Muscle of back (tissue), 13 donors: ENCODE measurements at places on chromosomes 11 and 22.
A peak's percentile ranks its signal among the peaks of the same experiment; 100 is the strongest.

DNA sequence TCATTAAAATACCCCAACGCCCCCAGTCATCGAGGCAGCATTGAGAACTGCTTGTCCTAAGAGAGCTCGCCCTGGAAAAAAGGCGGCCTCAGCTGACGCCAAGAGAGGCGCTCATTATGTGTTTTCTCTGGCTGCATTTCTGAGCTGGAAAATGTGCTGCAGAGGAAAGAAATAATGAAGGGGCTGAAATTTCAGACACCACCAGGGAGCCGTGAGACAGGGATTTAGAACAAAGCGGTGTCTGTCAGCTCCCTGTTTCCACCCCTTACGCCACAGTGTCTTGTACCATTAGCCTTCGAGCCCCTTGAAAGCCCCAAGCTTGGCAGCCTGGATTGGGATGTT lies 14.4 kb downstream of the USH1C start:
- DNase-seq: no peak

- no peak for DNase-seq
These were observed 130.4 kb downstream of the HIPK3 start for GRCh38 chr11:33387581-33387980.

GRCh38 chr22:17403906-17404305 lies 34.6 kb downstream of the CECR2 start:
- no peak for DNase-seq

GRCh38 chr11:8503910-8504364 lies 90.1 kb downstream of the STK33 start:
- DNase-seq: no peak

DNA sequence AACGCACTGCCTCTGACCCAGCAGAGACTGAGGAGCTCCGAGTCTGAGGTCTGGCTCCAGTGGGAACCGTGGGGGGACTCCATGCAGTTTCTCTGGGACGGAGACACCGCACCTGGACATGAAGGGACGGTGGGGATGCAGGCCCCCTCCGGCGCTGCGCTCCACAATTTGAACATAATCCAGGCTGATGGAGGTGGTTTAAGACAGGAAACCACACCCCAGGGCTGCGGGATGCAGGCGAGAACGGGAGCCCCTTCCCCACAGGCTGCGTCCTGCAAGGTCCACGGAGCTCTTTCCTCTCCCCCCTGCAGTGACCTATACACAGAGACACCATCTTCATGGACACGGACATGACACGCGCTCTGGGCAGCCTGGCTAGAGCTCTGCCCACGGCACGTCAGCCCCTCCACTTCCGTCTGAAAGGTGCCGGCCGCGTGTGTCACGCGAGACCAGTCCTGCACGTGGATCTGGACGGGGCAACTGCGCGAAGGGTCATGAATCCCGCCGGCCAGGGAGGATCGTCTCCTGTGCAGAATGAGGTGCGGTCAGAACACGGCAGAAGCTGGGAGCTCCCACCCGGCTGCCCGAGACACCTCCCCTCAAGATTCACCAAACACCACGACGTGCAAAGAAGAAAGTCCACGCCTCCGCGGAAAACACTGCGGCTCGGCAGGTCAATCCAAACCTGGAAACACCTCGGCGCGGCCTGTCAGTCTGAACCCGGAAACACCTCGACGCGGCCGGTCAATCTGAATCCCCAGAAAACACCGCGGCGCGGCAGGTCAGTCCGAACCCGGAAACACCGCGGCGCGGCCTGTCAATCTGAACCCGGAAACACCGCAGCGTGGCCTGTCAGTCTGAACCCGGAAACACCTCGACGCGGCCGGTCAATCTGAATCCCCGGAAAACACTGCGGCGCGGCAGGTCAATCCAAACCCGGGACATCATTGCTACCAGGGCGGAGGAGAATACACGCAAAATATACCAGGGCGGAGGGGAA lies 212.4 kb downstream of the BRD1 start:
- no peak for DNase-seq

DNA sequence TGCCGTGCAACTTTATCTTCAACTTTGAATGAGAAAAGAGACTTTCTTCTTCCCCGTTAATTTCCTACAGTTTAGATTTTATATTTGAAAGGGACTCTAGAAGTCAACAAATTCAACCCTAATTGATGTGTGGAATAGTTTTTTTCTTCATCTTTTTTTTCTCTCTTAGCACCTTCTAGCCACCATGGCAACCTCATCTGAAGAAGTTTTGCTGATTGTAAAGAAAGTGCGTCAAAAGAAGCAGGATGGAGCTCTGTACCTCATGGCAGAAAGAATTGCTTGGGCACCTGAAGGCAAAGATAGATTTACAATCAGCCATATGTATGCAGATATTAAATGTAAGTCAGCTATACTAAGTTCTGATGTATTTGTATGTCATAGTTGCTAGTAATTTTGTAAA lies 10.5 kb downstream of the GTF2H1 start:
- no peak for DNase-seq

- no peak for DNase-seq
These were observed 21.7 kb upstream of the ARRB1 start for GRCh38 chr11:75373201-75373600.

GRCh38 chr11:117924631-117925170 lies 4.5 kb downstream of the TMPRSS13 start:
- DNase-seq: no peak

GRCh38 chr22:39214383-39215069 lies 30.3 kb downstream of the PDGFB start:
- no peak for DNase-seq

DNA sequence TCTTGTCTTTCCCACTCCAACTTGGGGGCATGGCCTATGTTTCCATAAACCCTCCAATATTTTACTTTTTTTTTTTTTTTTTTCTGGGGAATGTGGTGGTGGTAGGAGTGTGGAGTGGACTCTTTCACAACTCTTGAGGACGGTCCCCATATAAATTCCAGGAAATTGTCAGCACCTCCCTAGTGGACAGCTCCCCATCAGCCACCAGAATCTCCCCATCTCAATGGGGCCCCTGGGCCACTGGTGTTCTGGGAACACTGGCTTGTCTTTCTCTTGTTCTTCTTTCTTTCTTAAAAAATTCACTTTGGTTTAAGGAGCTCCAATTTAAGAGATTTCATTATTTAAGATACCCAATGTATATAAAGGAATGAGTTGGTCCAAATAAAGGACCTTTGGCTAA lies 74.1 kb downstream of the ADM start:
- peak; percentile 48 for DNase-seq

DNA sequence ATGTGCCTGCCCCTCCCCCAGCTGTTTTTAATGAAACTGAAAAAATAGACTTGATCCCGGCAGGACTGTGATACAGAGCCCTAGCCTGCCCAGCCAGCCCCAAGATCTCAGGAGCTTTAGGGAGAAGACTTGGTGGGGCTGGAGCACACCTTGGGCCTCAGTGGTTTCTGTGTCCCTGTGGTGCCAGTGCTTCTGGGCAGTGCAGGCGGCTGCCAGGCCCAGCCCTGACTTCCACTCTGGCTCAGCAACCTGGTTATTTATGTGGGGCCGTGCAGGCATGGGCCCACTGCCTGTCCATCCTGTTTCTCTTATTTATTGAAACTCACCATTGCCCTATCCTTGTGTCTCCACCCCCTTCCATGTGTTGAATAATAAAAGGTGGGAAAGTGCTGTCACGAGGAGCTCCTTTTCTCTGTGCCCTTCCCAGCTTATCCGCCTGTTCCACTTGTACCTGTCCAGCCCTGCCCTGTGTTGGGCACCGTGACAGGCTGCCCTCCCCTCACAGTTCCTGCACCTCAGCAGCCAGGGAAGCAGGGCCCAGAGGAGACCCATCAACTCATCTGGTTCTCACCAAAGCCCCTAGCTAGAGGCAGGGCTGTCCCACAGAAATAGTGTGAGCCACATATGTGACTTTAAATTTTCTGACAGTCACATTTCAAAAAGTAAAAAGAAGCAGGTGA lies 20.2 kb downstream of the RELT start:
- no peak for DNase-seq

GRCh38 chr22:44693756-44694155 lies 8.2 kb upstream of the PRR5 start:
- DNase-seq: no peak

GRCh38 chr22:36197065-36197440 lies 4.6 kb downstream of the APOL4 start:
- DNase-seq: peak; percentile 78

DNA sequence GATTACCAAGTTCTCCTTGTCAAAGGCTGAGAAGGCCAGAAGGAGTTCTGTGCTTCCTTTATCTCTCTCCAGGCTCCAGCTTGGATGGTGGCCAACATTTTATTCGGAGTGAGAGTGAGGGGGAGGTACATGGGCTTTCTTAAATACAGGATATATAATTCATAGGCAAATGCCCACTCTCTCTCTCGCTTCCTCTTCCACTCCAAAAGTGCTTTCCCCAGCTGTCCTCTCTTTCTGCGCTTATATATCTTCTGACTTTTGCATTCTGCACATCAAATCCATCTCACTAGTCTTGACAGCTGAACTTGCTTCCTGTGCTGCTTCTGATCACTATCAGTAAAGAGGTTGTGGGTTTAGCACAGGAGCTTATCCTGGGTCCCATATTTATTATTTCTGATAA lies 125.4 kb upstream of the ARHGAP20 start:
- peak; percentile 27 for DNase-seq

- peak; percentile 21 for DNase-seq
These were observed 15.2 kb upstream of the SORL1-AS1 start for GRCh38 chr11:121467965-121468364.

GRCh38 chr11:123560006-123560405 lies 94.4 kb downstream of the SCN3B start:
- DNase-seq: peak; percentile 64

DNA sequence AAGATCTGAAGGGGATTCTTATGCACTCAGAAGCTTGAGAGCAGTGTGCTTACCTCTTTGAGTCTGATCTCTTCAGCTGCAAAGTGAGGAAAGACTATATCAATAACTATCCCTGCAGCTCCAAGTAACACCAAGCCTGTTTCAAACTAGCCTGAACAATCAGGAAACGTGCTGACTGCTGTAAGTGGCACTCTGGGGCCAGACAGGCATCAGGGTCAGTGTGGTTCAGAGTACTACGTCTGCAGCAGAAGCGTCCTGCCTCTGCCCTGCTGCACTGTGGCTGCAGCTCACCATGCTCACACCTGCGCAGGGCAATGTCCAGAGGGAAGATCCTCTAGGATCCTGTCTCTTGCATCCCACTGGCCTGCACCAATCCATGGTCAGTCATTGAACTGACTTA lies 25.5 kb upstream of the LINC01488 start:
- DNase-seq: no peak

DNA sequence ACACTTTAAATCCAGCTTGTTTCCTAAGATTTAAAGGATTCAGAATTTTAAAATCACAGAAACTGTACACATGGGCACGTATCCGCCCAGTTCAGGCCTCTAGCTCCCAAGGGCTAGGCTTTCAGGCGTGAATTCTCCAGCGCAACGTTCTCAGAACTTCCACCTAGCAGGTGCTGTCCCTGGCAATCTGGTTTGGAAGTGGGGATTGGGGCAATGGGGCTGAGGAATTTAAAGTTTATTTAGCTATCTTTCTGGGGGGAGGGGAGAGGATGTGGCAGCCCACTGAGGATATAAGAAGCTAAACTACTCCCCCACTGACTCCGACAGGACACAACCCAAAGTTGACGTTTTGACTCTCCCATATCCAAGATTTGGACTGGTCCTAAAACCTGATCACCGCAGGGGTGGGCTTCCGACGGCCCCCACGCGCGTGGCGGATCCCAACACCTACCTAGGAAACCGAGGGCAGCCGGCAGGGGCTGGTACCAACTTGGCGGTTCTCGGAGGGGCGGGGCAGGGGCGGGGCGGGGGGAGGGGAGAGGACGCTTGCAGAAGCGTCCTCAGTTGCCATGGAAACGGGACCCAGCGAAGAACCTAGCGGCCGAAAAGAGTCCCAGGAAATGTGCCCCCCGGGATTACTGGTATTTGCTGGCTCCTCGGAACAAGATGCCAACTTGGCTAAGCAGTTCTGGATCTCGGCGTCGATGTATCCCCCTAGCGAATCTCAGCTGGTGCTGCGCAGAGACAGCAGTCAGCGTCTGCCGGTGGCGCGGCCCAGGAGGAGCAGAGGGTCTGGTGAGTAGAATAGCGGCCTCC lies at the start of gene HOATZ:
HOATZ (plus strand) TSS at position 563 of the 816 bp plus-strand sequence; CDS start at position 570, 7 bp downstream.
- DNase-seq: no peak

GRCh38 chr11:102656528-102656927 lies 31.4 kb upstream of the MMP20 start:
- DNase-seq: no peak

GRCh38 chr11:115920841-115921480 lies 416.7 kb upstream of the CADM1 start:
- DNase-seq: no peak

GRCh38 chr11:59800390-59801025 lies 10.1 kb downstream of the MRPL16 start:
- DNase-seq: no peak

GRCh38 chr22:44196731-44197131 lies 16.0 kb downstream of the PARVG start:
- no peak for DNase-seq

GRCh38 chr11:84471501-84471900 lies 1155.6 kb downstream of the DLG2 start:
- no peak for DNase-seq

GRCh38 chr11:28704801-28705200 lies 596.6 kb downstream of the METTL15 start:
- peak; percentile 9 for DNase-seq

- no peak for DNase-seq
These were observed 1031.2 kb downstream of the BRD1 start for GRCh38 chr22:48796310-48797015.

GRCh38 chr11:46905806-46906205 lies 12.5 kb downstream of the LRP4 start:
- no peak for DNase-seq

DNA sequence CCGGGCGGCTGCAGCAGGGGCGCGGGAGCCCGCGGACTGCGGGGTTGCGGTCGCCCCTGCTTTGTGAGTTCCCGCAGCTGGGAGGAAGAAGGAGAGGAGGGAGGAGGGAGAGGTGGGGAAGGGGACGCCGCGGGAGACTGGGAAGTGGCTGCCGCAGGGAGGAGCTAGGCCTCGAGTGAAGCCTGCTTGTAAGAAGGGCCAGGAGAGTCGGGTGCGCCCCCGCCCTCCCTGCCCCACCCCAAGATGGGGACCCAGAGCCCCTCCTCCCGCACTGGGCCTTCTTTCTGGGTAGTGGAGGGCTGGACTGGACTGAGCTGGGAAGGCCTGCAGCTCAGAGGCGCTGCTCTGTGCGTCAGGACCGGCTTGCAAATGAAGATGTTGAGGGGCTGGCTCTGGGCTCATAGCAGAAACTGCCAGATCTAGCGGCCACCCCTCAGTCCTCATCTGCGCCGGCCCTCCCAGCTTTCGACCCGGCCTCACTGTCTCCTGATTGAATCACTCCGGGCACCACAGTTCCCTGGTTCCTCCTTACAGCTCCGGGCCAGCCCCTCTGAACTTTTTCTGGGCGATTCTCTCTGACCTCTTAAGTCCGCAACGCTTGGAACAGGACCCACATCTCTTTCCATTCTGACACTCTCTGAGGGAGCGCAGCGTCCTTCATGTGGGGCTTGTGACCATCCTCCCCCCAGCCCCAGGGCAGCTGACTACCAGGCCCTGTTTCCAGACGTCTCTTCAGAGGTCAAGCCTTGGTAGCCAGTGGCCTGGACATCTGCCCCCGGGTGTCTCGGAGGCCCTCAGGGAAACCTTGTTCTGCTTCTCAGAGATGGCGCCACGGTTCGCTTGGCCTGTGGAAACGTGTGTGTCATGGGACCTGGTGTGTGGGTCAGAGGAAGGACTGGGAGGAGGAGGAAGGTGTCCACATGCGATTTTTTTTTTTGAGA lies 21.9 kb downstream of the SERPINH1 start:
- DNase-seq: peak; percentile 82
